ENCODE measurements at places on chromosomes 7 and 10.

DNA sequence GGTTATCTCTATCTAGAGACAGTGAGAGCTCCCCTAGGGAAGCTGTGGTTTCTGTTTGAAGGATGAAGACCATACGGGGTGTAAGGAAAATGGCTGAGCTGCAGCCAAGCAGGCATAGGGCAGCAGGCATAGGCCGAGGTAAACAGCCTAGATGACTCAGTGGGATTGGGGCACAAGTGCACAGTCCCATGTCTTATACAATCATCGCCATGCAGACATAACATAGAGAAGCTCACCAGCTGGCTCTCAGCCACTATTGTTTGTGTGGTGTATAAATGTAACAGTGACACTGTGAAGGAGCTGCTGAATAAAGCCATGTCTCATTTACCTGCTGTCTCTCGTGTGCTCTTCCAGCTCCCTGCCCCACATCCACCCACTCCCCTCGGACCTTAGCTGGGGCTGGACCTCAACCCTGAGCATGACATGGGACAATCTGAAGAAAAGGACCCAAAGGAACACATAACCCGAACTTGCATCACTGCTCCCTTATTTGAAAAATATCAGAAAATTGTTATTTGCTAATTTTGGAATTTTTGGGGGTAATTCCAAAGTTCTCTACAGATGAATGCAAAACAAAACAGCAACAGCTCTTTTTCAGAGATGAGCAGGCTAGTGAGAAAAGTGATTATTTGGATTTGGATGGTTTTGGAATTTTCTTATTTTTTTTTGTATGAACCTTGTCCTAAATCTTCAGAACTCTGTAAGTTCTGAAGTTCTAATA, 582.7 kb downstream of the REEP3 start:
- DNase-seq = no peak

DNA sequence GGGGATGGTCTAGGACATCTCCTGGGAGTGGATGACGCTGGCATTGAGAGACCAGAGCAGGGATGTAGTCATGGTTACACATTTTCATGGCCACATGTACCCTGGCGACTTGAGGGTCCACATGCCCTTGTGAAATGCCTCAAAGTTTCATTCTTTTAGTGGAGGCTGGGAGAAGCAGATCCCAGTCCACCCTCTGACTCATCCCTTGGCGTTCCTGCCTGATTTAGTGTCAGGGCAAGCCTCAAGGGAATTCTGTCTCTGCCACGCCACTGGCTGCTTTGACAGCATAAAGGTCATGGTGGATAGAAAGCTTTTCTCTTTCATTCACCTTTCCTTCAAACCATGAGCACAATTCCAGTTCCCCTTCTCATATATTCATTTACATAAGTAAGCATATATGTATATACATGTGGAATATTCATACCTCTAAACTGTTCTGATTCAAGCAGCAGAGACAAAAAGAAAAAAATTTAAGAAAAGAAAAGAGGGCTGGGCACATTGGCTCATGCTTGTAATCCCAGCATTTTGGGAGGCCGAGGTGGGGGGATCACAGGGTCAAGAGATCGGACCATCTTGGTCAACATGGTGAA, 21.8 kb upstream of the KIF5B start:
- DNase-seq = peak; percentile 6

DNA sequence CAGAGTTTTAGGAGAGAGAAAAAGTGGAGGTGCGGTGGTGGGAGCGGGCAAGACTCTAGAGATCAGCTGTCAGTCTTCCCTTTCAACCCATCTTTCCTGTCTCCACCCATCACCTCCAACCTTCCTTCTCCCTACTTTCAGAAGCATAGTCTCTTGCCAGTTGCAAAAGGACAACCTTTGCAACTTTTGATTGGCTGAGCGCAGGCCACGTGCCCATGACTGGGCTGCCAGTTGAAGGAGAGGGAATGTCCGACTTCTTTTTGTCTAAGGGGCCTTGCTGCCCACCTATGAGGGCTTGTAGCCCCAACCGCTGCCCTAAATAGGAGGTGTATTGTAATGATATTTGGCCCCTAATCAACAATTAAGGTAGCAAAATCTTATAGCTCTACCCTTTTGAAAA, 12.6 kb downstream of the CYP26A1 start:
- DNase-seq = no peak

- no peak for DNase-seq
Measured at GRCh38 chr7:134787720-134788119, 8.3 kb downstream of the CALD1 start.

GRCh38 chr10:13221572-13221971, 12.6 kb downstream of the UCMA start:
- no peak for DNase-seq

DNA sequence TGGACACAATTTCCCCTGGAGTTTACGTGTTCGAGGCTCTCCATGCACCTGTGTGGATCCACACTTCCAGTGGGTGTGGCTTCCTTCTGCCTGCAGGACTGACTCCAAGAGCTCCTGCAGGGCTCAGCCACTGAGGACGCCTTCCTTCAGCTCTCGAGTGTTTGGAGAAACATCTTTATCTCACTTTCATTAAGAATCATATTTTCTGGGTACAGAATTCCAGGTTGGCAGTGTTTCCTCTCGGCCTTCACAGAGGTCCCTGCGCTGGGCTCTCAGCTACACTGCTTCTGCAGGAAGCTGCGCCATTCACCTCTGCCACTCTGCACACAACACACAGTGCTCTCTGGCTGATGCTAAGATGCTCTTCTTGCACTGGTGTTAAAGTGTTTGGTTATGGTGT, 69.9 kb upstream of the NKX6-2 start:
- DNase-seq = no peak

- peak; percentile 10 for DNase-seq
Measured at GRCh38 chr7:38428041-38428440, 154.6 kb upstream of the TARP start.

- no peak for DNase-seq
Measured at GRCh38 chr7:158811461-158811860, 17.8 kb downstream of the ESYT2 start.

All from eye (tissue), 1 donor.